ENCODE measurements at places on chromosomes 4 and X.

- DNase-seq, result no peak
Observed at GRCh38 chrX:40945361-40945713, 139.9 kb upstream of the USP9X start.

- DNase-seq, result no peak
Observed at GRCh38 chr4:1839282-1839681, 16.7 kb downstream of the LETM1 start.

DNA sequence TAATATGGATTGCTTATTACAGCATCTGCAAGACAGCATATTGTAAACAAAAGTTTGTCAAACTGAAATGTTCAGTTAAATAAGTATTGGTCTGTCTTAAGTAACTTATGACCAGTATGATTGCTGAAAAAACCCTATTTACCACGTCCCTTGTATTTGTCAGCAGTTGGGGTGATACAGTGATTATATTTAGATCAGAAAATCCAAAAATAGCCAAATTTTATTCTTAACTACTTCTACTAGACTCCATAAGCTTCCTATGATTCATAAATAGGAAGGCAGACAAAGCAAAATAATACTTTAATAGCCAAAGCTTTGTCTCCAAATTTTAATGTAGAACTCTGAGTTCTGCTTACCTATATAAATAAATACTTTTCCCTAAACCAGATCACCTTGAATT is 45.3 kb downstream of the TBCK start:
- no peak for DNase-seq

GRCh38 chr4:86961605-86962295 is 26.9 kb downstream of the AFF1 start:
- DNase-seq, result peak; percentile 93

- no peak for DNase-seq
Observed at GRCh38 chr4:306551-306961, 1.3 kb upstream of the ZNF732 start.

GRCh38 chrX:138648568-138648967 is 62.9 kb downstream of the FGF13 start:
- DNase-seq, result no peak

DNA sequence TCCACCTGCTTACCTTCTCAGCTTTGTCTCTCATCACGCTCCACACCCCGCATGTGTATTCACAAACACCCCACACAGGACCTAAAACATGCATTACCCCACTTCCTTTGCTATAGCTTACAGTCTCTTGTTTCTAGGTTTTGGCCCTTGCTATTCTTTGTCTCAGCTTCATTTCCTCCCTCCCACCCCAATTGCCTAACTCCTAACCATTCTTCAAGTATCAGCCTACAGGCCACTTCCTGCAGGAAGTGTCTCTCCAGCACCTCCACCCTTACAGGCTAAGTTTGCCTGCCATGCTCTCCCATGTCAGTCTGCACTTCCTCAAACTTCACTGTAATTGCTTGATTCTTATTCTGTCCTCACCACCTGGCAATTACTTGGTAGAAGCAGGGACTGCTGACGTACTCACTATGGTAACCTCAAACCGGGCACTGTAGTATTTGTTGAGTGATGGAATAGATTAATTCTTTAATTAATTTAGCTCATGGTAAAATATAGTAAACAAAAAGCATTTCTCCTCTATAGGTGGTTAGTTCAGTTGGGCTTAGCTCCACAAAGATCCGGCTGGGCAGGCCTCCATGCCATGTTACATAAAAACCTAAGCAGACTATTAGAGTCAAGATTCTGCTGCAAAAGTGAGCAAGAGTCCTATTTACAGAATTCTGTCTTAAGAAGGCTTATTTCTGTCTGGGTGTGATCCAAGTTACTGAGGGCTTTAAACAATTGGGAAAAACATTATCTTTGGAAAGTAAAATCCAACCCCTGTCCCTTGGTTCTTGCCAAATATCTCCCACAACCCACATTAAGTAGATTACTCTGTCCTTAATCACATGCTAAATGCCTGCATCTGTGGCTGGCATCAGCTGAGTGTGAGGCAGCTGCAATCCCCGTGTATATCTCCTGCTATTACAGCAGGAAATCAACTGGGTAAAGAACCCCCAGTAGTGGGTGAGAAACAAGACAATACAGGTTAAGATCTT is 124.7 kb upstream of the CPEB2 start:
- DNase-seq, result peak; percentile 23

- DNase-seq, result no peak
Observed at GRCh38 chr4:107689912-107690587, 30.0 kb downstream of the PAPSS1 start.

- DNase-seq, result peak; percentile 98
Observed at GRCh38 chrX:23792861-23793553, 10.0 kb downstream of the SAT1 start.

- peak; percentile 3 for DNase-seq
Observed at GRCh38 chr4:32140636-32141035, 1420.5 kb downstream of the PCDH7 start.

GRCh38 chr4:46249106-46249505 is 125.3 kb upstream of the GABRG1 start:
- DNase-seq, result no peak

DNA sequence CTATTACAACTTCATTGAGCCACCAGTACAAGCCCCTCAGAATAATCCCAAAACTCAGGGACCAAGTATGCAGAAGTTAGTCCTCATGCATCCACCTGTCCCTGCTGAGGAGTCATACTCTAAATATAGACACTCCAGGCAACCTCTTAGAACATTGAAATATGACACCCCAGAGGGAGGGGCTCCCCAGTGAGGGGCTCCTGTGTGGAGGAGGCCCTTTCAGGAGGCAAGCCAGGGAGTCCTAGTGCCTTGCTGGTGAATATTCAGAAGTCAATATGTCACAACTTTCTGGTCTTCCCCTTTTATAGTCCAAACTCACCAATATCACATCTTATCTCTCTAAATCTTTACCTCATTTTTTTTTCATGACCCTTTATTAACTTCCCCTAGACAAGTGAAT is 1.6 kb upstream of the ARMCX6 start:
- DNase-seq, result peak; percentile 72

DNA sequence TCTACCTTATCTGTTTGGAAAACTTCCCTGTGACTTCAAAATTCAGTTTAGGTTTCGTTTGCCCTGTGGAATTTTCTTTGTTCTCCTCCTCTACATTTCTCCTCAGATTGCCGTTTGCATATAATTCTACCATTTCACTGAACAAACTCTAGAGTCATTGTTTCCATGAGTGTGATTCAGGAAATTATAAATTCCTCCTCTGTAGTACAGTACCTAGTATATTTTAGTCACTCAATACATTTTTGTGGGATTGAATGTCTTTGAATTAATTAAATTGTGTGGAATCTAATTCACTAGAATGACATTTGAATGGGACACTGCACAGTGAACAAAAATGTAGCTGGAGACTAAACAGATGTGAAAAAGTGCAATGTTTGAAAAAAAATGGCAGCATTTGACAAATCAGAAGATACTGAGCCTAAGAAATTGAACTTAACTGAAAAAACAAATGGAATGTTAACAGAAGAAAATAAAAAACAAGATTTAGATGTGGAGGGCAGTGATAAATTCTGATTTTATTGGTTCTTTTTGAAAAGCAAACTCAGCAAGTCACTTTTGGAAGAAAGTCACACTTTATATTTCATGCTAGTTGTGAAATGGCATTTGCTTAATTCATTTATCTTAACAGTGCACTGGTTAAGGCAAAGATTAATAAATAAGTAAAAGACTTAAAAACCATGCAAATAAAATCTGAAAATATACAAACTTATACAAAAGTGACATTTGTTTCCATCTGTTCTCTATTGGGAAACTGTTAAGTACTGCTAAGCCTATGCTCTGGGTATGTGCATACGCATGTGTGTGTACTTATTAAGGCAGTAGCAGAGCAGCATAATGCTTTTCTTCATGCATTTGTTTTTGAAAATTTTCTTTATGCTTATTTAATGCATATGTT is 512.3 kb downstream of the FAT4 start:
- DNase-seq, result no peak

DNA sequence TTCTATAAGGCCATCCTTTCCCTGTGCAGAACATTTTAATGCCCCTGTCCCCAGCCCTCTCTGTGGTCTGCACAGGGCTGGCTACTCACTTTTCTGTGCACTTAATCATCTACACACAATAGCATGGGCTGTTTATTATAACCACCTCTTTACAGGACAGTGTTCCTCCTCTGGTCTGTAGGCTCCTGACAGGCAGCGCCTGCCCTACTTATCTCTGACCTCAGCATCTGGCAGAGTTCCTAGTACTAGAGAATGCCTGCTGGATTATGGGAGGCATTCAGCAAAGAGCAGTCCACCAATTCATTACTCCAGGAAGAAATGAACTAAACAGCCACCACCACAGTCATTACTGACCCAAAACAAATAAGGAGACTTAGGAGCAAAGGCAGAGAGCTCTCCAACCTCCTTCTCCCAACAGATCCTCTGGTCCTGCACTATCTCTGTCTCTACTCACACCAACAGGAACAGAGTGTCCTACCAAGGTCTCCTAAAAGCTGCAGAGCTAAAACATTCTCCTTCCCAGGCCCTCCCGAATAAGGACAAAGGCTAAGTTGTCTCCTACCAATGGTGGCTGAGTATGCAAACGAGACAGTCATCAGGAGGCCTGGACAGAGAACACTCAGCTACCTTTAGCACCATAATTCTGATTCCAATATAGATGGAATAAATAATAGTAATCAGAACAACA is 279.2 kb downstream of the QDPR start:
- no peak for DNase-seq

DNA sequence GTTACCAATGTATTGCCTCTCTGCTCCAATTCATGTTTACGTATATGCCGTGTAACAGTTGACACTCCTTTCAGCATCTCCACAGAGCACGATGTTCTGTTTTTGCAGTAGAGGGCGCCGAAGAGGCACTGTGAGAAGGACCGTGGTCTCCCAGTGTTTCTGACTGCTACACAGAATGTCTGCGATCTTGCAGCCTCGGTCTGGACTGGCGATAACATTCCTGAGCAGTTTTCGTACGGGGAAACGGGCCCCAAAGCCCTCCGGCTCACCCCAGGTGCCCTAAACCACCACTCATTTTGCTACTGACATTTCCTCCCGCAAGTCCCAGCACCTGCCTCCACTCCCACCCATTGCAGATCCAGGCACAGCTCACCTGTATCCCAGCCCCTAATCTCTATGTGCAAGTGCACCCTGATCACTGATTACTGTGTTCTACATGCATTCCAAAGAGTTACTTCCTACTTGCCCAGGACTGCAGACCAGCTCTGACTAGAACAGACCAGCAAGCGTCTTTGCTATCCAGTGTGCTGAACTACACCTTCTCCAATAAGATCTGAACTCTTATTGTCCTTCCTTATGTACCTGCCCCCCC is 12.4 kb upstream of the NFXL1 start:
- peak; percentile 31 for DNase-seq

- DNase-seq, result no peak
Observed at GRCh38 chr4:73021634-73022033, 47.9 kb downstream of the COX18 start.

DNA sequence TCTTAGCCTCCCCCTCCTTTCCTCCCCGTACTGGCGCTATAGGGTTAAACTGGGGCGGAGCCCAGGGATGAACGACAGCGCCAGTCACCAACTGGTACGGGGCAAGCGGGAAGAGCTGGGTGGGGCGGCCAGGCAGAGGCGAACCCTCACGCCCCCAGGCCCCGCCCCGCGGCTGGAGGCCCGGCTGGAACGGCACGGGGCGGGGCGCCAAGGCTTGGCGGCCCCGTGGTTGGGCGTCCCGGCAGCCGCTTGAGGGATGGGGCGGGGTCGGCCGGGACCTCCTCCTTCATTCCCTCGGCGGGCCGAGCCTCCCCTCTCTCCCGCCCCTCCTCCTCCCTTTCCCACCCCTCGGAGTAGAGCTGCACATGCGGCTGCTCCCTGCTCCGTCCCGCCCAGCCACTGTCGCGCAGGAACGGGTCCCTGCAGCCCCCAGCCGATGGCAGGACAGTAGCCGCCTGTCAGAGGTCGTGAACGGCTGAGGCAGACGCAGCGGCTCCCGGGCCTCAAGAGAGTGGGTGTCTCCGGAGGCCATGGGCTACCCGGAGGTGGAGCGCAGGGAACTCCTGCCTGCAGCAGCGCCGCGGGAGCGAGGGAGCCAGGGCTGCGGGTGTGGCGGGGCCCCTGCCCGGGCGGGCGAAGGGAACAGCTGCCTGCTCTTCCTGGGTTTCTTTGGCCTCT is at the start of gene EDA:
TSS of gene EDA (plus strand) at position 335 of the 678 bp plus-strand sequence.
- DNase-seq, result peak; percentile 57

DNA sequence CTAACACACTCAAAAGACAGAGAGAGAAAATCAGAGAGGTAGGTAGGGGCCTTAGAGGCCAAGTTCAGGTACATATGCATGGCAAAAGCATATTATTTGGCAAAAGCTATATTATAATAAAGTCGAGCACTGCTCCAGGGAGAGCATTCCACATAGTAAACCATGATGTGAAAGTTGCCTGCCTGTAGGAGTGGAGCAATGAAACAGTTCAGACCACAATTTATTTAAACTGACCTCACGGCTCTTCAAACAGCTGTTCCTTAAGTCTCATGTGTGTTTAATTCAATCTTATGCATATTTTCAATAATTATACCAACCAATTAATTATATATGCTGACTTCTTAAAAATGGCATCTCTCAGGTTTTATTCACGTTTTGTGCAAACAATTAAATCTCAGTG is 3.3 kb downstream of the RFC1 start:
- no peak for DNase-seq

DNA sequence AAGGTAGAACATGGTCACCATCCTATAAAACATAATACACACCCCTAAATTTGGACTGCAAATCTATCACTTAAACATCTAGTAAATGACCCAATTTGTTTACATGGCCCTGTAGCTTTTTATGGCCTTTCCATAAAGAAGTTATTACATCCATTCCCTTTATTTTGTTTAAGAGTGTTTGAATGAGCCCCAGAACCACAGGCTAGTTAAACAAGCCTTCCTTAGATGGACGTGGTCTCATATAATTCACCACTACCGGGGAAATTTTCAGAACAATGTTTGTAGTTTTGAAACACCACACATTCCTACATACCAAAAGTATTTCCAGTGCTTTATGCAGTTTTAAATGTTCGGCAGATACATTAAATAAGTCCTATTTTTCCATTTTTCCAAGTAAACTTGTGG is 12.3 kb downstream of the PDGFC start:
- DNase-seq, result no peak

GRCh38 chrX:42751573-42751972 is 26.4 kb downstream of the PPP1R2C start:
- no peak for DNase-seq

DNA sequence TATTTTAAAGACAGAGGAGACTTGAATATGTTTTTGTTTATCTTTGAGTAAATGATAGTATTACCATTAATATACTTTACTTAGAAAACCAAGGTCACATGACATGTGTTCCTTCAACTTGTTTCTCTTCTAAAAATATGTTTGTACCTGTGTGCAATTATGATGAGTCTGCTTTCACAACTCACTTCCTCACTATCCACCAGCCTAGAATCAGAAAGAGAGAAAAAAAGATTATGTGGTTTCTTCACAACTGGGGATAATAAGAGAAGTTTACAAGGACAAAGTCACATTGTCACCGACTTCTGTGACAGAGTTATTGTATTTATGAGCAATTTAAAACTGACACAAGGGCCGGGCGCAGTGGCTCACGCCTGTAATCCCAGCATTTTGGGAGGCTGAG is 1112.1 kb downstream of the RPA4 start:
- DNase-seq, result no peak

Data from NCI-H1417 (cell line).